ENCODE measurements at places on chromosomes 12 and 14.

DNA sequence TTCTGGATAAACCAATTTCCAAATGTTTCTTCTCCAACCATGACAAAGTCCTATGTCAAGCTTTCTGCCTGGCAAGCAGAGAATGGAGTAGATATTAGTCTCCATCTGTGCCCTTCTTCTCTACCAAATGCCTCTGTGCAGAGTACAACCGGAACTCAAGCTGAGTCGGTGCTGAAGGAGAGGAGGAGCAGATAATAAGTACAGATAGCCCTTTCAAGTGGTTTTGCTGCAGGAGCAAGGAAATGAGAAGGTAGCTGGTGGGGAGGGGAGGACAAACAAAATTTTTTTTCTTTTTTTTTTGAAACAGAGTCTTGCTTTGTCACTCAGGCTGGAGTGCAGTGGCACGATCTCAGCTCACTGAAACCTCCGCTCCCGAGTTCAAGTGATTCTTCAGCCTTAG is 14.2 kb upstream of the HELB start:
- no peak for DNase-seq

- DNase-seq, result no peak
Measured at GRCh38 chr14:27557445-27557844, 959.6 kb upstream of the NOVA1 start.

- DNase-seq, result no peak
Measured at GRCh38 chr12:70607107-70607506, 30.1 kb downstream of the PTPRB start.

GRCh38 chr12:91173124-91173523 is 9.5 kb downstream of the DCN start:
- DNase-seq, result no peak

- no peak for DNase-seq
Measured at GRCh38 chr12:89432396-89432795, 80.1 kb upstream of the DUSP6 start.

GRCh38 chr12:109737631-109738030 is 24.0 kb downstream of the FAM222A start:
- DNase-seq, result no peak

DNA sequence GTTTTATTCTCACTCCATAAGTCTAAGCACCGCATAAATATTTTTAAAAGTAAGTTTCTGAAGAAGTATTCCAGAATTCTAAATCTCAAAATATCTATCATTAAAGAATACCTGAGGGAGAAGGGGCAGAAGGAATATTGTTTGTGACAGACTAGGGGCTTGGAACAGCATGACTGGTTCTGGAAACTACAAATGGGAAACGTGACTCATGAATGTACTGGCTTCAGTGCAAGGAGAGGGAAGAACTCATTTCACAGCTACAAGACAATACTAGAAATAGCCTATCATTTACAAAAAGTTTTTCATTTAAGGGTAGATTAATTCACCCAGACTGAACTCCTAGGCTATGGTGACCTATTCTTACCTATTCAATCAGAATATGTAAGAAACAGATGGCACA is 121.3 kb downstream of the SLC25A21 start:
- no peak for DNase-seq

DNA sequence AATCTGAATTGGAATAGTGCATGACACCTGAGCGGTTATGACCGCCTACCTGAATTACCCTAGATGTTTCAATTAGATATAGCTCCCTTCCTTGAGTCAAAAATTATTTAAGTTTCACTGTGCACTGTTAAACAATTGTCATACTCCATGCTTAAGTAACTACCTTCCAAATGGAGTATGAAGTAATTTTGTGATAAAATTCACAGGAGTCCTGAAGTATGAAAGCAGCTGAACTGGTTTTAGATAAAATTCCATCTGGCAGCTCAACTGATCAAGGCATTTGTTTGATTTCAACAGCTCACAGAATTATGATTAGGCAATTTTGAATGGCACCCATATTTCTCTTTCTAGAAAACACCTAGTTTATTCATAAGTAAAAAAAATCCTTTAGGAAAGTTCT is 19.5 kb downstream of the PRICKLE1 start:
- no peak for DNase-seq

GRCh38 chr12:8675591-8676036 is 13.0 kb upstream of the MFAP5 start:
- no peak for DNase-seq

- no peak for DNase-seq
Measured at GRCh38 chr12:4213471-4213870, 60.1 kb upstream of the CCND2 start.

GRCh38 chr14:95494456-95494855 is 22.0 kb downstream of the SYNE3 start:
- DNase-seq, result no peak

- DNase-seq, result no peak
Measured at GRCh38 chr12:95440401-95440800, 33.6 kb upstream of the METAP2 start.

DNA sequence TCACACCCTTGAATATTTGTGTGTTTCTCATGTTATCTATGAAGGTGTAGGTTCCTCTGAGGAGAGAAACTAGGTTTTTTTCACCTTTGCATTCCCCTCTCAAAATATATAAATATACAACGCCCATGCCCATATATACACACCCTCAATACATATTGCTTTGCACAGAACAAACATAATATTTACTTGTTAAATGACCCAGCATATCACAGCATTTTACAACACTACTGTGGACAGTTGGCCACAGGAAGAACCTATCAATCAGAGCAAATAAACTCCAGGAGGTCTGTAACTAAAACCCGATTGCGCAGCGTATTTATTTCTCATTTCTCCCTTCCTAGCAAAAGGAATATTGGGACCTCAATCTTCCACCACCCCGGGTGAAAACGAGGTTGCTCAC is 196.0 kb downstream of the SLC5A8 start:
- no peak for DNase-seq

DNA sequence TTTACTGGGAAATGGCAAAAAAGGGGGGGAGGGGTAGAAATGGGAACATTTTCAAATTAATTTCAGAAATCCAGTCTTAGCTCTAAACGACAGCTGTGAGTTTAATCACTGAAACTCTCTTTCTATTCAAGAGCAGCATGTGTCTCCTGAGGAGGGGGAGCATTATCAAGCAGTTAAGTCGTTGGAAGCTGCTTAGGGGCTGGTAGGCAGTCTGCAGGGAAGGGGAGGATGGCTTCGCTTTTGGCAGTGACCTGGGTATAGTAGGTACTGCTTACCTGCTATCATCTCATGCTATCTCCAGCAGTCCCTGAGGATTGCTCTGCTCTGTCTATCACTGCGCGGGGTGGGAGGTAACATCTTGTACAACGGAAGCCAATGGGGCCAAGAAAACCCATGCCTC is 567.4 kb downstream of the NRXN3 start:
- no peak for DNase-seq

- DNase-seq, result no peak
Measured at GRCh38 chr12:52063981-52064649, 5.7 kb upstream of the ATG101 start.

DNA sequence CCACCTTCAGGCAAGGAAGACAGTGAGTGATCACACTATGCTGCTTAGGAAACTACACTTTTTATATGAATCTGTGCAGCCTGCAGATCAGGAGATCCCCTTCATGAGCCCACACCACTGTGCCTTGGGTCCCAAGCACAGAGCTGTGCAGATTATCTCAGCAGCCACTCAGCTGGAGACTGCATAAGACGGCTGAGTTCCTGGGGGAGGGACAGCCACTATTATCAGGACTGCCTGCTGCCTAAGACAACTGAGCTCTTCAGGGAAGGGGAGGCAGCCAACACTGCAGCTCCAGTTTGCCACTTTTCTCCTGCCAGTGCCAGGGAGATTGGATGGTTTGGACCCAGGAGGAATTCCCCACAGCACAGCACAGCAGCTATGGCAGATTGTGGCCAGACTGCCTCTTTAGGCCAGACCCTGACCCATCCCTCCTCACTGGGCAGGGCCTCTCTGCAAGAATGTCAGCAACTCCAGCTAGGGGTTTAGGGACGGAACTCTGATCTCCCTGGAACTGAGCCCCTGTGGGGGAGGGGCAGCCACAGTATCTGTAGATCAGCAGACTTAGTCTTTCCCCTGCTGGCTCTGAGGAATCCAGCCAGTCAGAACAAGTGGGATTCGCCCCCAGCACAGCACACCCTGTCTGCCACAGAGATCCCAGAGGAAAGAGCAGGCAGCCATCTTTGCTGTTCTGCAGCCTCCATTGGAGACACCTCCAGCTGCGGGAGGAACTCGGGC is 141.3 kb downstream of the KLHL28 start:
- DNase-seq, result no peak

DNA sequence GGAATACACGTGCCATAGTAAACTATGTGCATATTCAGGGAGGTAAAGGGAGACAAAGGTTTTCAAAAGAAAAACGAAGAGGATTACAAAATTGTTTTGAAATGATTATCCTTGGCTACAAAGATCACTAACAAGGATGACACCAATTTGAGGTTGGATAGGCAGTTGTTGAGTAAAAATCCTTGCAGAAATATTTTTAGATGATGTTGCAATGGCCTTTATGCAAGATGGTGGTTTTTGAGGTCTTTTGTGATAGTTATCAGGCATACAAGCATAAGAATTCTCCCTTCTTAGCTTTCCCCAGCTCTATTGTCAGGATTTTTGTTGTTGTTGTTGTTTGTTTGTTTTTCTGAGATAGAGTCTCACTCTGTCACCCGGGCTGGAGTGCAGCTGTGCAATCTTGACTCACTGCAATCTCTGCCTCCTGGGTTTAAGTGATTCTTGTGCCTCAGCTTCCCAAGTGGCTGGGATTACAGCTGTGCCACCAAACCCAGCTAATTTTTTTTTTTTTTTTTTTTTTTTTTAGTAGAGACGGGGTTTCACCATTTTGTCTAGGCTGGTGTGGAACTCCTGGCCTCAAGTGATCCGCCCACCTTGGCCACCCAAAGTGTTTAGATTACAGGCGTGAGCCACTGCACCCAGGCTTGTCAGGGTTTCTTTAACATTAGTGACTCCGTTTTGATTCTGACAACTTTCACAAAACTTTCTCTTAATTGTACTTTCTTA is 7.8 kb downstream of the RNASE1 start:
- no peak for DNase-seq

DNA sequence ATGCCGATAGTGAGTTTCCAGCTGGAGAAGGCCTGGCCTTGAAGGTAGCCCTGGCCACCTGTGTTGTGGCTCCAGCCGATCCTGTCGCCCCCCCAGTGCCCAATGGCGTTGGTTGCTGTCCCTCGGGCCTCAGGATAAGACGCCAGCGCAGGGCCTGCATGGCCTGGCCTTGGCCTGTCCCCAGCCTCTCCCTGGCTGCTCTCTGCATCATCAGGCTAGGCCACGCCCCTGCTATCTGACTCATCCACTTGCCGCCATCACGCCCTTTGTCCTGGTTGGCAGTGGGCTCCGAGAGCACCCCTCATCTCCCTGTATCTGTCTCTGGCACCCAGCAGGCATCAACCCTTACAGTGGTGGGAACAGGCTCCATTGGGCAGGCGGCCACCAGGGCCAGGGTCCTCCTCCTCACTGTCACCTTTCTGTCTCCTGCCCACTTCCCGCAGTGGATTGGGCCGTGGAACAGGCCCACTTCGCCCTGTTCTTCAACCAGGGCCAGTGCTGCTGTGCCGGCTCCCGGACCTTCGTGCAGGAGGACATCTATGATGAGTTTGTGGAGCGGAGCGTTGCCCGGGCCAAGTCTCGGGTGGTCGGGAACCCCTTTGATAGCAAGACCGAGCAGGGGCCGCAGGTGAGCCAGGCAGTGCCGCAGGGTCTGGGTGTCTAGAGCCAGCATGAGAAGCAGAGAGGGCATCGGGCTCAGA is 25.6 kb downstream of the ALDH2 start:
- no peak for DNase-seq

GRCh38 chr12:14280921-14281320 is 84.6 kb upstream of the ATF7IP start:
- no peak for DNase-seq

DNA sequence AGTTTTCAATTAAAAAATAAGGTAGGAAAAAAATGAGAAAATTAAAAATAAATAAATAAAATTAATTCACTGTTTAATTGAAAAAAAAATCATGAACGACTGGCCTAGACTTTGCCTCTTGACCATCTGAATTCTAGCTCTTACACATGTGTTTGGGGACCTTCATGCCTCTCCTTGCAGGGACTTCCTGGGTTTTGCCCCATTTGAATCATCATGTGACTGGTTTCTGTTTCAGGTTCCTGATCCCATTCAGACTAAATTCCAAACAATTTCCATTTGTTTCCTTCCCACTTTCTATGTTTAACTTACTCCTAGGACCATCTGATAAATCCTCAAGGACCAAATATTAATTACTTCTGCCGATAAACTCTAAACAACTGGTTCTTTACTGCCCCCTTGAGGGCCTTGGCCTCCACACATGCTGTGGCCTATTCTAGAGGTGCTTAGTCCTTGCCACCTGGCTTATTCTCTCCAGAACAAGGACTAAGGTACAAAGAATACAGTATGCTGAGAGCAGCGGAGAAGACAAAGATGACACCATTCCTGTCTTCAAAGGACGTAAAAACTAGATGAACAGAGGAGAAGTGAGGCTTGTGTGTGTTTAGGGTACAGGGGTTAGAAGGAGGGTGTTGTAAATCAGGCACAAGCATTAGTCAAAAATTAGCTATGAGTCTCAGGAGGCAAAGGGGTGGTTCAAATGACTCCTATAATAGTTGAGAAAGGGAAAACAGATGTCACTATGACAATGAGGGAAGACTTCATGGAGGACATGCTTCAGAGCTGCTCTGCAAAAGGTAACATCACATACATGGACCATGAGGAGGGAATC is 125.8 kb upstream of the AVPR1A start:
- peak; percentile 14 for DNase-seq

DNA sequence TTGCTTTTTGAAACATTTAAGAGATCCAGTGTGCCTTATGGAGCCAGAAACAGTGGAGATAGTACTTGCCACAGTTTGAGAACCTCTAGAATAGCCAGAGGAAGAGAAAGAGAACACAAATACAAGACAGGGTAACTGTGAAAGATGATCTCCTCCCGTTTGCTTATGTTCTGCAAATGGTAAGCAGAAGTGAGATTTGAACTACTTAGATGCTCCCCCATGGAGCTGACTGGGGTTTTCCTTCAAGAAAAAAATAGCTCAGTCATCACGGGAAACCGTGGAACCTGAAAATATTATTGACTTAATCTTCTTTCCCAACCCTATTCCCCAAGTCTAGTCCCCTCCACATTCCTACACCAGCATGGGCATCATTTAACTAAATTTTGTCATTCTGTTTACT is 87.1 kb downstream of the KIF21A start:
- no peak for DNase-seq

GRCh38 chr12:8054816-8055215 is 11.3 kb downstream of the C3AR1 start:
- DNase-seq, result no peak

- DNase-seq, result no peak
Measured at GRCh38 chr12:101439236-101439635, 31.7 kb upstream of the ARL1 start.

DNA sequence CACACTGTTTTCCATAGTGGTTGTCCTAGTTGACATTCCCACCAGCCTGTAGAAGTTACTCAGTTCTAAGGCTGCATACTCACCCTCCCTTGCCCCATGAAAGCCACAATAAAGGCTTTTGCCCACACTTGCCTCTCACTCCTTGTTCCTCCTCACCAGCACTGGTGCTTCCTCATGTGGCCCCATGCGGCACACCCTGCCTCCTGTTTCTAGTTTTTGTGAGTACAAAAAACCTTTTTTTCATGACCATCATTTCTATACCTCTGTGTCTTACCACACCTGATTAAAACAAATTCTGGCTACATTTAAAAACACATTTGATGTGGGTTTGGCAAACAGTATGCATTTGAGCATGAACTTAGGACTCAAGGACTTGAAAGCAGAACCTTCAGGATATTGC is 40.7 kb upstream of the RIN3 start:
- no peak for DNase-seq

GRCh38 chr12:94670075-94670474 is 19.7 kb upstream of the TMCC3 start:
- DNase-seq, result no peak

- DNase-seq, result no peak
Measured at GRCh38 chr12:88237954-88238353, 95.8 kb downstream of the TMTC3 start.

All from NCI-H1930 (cell line).